SJCRH30 (cell line): ENCODE measurements at places on chromosomes 11 and 22.

DNA sequence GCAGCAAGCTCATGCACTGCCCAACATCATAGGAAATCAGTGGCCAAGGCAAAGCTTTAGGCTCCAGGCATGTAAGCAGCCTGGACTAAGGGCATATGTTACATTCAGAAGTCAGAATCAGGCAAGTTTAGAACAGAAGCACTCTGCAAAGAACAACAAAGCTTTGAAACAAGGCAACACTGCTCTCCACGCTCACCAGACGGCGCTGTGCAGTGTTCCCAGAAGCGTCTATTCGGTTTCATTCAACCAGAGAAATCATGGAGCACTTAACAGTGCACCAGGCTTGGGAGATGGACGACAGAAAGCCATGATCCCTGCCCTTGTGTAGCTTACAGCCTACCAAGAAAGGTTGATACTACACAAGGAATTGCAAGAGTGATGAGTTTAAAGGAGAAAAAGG, 555.8 kb downstream of the BUD13 start:
- no peak for DNase-seq

DNA sequence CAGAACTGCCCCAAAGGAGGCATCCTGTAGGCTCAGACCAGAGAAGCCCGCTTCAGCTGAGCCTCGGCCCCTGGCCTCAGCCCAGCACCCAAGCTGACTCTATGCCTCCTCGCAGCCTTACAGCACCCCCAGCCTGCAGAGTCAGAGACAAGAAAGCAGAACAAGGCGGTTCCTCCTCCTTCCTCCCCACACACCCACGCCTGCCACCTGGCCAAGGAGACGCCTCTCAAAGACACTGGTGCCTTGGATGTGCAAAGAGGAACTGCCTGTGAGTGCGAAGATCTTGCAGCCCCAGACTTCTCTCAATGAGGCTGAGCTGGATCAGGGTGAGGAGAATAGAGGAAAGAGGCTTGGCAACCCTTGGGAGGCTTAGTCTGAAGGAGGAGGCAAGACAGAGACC, 60.2 kb downstream of the PDE2A start:
- DNase-seq: no peak

DNA sequence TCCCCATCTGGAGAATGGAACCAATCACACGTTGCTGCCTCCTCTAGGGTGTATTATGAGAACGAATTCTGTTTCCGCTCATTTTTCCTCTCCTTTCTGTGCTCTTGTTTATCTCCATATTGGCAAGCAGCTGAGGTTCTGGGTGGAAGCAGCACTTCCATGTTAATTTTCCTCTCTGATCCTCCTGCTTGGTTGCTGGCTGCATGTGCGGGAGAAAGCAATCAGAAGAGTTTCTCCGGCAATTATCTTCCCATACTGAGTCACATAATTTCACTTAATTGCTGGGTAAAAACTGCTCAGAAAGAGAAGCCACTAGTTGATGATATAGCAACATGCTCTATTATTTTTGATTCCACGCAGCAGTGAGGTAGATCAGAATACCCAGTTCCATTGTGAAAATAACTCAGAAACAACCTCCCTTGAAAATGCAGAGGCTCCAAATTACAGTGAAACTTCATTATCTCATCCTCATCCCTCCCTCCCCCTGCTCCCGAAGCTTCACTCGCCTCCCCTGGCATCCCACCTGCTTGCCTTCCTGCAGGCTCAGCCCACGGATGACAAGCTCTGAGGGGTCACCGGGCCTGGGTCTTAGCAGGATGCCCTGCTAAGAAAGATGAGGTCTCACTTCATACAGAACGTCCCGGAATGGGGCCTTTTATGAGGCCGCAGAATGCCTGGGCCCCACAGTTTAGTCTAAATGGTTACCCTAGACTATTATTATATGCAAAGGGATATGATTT, 20.4 kb downstream of the FXYD6 start:
- no peak for DNase-seq

DNA sequence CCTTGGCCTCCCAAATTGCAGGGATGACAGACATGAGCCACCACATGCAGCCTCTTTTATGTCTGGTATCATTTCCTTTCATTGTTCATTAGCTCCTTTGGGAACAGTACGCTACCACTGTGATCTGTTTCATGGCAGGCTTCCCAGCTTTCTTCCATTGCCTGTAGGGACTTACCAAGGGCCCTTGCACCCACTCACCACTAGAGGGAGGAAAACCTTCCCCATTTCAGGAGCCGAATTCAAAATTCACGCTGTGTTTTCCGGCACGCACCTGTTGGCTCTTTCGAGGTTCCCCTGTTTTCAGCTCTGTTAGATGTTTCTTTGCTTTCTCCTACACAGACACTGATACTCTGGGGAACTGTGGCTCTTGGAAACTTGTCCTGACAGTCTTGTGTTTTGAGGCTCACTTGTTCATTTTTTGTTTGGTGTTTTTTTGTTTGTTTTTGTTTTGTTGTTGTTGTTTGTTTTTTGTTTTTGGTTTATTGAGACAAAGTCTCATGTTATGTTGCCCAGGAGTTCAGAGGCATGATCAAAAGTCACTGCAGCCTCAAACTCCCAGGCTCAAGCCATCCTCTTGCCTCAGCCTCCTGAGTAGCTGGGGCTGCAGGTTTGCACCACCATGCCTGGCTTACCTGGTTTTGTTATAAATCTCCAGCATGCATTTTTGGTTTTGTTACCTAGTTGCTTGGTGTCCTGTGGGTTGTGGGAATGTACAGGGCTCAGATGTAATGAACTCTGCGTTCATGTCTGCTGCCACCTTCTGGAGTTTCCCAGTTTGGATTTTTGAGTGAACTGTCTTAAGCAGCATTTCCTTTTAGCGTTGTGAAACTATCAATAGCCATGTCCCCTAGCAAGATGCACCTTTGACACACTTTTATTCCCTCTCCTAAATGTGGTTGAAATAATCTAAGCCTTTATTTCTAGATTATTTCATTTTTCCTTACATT, 2.3 kb downstream of the KRTAP5-11 start:
- peak; percentile 75 for DNase-seq
